ENCODE measurements at places on chromosomes 2 and 18.

DNA sequence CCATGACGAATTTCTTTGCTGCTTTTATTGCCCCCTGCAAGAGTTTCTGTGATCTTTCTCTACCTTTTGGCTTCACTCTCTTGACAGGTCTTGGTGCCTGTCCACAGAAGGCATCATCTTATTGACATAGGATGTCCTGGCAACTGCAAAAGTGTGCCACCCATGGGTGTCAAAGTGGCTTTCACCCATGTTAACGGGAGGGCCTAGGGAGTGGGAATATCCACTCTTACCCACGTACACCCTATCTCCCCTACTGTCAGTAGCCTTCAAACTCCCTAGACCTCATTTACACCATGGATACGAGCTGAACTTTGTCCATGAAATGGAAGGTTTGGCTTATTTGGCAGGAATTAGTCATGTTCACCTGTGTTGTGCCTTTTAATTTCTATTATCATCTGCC is 16.2 kb upstream of the SULT1C3 start:
- no peak for DNase-seq

DNA sequence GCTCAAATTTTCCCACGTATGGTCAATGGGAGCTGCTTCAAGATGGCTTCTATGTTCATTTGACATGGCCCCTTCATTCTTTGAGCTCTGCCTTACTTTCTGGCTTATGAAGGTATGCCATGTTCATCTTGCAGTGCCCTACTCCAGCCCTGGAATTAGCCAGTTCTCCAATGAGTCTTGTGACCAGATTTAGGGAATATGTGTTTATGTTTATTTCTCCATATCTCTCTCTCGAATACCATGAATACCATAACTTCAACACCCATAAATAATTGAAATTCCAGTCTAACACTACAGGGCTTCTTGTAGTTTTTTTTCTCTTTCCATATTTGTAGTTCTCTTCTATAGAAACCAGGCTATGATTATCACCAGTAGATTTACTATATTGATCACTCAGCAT is 39.7 kb downstream of the EPB41L5 start:
- DNase-seq: no peak

DNA sequence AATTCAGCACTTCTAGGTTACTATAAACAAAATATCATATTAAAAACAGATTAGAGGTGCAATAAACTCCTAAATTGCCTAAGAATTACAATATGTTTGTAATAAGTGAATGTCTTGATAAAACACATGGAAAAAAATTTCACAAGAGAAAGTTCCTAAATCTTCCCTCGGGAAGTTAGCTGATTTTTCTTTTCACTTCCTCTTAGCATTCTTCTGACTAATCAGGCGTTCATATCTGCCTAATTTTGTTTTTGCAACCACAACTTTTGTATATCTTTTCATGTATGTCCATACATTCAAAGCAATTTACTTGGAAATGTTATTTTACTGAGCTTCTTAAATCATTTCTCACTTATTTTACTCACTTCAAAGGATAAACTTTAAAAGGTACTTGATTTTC is 88.5 kb downstream of the RTTN start:
- no peak for DNase-seq

GRCh38 chr2:227010433-227010832 is 153.6 kb downstream of the COL4A4 start:
- no peak for DNase-seq

- DNase-seq: no peak
Observed at GRCh38 chr2:113005030-113005509, at the start of gene IL36A. Gene IL36A, plus strand, starts transcription at chr2:113005459. Its CDS starts 413 bp downstream, at chr2:113005872.

DNA sequence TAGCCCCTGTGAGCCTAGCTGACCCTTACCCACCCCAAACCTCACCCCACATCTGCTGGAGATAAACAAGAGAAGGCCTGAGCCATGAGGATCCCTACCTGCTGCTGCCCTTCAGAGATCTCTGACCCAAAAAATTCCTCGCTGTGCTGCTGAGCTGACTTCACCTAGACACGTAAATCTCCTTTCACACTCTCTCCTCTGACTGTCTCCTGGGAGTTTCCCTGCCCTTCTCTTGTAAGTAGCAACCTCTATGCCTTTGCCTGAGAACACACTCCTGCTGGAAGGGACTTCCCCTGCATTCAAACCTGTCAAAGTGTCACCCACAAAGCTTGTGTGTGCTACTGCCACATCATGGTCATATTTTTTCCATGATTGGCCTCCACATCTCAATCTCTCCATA is 134.2 kb upstream of the NOL4 start:
- no peak for DNase-seq

GRCh38 chr2:6139142-6139541 is 447.0 kb downstream of the SOX11 start:
- no peak for DNase-seq

DNA sequence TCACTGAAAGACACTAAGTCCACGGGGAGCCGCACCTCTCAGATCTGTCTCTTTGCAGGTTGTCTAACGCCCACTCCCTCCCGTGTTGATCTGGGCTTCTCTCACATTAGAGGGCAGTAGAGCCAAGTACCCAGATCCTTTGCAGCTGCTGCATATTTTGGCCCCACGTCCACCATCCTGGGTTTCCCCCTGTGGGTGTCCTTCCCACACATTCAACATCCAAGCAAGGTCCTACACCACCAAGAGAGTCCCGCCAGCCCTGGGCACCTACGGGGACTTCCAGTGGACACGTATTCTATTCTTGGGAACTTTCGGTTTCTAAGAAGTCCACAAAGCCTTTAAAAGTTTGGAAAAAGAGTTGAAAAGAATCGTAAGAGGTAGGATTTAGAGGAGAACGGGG is 116.6 kb downstream of the ATL2 start:
- DNase-seq: no peak

- DNase-seq: peak; percentile 66
Observed at GRCh38 chr2:68320118-68320641, 431 bp upstream of the CNRIP1 start.

DNA sequence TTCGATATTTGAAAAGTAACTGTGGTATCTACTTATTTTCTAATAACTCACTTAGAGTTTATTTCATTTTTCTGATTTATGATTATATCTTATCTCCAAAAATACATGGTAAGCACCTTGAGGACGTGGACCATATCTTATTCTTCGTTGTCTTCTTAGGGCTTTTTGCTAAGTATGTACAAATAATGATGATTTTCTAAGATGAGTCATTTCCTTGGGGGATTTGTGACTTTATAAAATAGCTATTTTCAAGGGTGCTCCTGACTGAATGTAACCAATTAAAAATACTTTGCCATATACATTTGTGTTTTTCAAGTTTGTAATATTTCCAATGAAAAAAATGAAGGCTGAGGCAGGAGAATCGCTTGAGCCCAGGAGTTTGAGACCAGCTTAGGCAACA is 56.3 kb downstream of the GREB1L start:
- DNase-seq: no peak

DNA sequence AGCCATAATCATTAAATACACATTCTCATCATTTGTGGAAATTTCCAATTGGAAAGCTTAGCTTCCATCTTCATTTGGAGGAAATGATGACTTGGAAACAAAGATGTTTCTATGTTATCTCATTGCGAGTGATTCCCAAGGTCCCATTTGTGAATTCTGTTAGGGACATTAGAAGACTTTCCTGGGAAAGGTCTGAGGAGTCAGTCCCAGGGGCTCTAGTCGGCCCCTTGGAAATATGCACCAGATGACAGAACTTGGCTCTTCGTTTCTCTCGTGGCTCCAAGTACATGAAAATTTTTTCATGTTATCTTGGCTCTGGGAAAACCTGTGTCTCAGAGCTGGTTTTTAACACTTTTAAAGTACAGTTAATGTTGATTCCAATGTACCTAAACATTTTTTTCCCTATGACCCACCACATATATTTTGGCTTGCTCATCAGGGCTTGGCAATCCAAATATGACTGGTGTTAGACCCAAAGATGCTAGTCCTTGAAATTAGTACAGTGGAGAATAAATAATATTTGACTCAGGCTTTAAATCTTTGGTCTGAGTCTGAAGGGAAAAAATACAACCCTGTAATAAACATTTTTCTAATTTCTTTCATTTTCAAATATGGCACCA is 15.4 kb upstream of the CAVIN2 start:
- DNase-seq: no peak

DNA sequence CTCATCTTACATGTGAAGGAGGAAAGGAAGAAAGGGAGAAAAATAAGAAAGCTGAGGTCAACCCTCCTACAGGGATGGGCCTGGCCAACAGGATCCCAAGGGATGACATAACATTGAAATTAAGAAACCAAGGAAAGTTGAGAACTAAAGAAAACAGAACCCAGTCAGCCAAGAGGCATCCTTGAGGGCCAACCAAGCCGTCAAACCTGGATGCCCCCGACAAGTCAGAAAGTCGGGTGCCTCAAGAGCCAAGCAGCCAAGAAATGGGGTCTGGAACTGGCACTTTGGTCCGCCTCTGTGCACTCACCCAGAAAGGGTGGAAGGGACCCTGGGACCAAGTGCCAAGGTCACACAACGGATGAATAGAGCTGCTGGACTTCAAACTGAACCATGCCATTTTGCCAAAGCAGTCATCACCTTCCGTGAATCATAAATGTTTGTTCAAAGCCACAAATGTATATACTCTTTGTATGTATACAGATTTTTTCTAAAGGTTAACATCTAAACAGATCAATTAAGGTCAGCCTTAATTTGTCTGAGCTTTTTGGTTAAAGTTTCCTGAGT is 27.0 kb upstream of the PTPN4 start:
- no peak for DNase-seq

DNA sequence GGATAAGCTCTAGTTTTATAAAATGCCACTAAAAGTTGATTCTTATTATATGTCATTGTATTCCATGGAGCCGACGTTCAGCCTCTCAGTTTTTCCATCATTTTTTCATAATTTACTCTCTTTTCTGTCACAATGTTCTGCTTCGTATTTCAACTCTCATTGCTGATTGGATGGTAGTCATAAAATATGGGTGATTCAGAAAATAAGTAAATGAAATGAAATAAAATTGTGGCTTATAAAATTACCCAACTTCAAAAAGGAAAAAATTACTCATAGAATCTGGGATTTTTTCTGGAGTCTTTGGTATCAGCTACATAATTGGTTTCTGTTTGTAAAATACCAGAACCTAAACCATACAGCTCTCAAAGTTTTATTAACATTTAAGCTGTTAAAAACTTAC is 139.7 kb upstream of the ITGA4 start:
- no peak for DNase-seq

All from NCI-H1092 treated with DMSO at 0.1 percent for 48 hours (cell line).